ENCODE measurements at places on chromosomes 16 and 17. TPM values are rescaled to one million over a fixed set of nuclear protein-coding genes. Genes with fewer than 3 reads are reported as not detected.

DNA sequence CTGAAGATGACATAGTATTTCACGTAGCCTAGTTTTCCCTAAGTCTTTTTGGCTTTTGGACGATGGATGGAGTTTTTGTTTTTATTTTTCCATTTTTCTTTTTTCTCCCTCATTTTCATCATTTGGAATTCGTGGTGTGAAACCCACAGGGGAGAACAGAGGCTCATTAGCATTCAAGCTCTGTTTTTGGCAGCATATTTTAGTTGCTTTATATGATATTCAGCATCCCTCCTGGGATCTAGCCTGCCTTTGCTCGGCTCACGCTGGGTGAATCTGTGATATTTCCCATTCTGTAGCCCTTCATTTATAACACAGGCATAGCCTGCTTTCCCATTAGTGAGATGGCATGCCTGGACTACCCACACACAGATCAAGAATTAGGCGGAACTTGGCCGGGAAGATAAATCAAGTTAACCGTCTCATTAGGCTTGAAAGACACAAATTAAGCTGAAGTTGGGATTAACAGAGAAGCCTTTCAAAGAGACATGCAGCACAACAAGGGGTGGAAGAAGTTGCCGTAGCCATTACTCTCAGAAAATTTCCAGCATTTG, 20.1 kb upstream of the CLEC19A start:
- no peak overlapping the region for H3K27ac ChIP-seq
- H3K4me1 ChIP-seq = no peaks in the 10 kb centered on the region
- H3K36me3 ChIP-seq = no peaks in the 10 kb centered on the region
- H3K27me3 ChIP-seq = no peaks in the 10 kb centered on the region

- no peaks in the 10 kb centered on the region for H3K4me1 ChIP-seq
- H3K27ac ChIP-seq = no peak overlapping the region
- H3K36me3 ChIP-seq = no peaks in the 10 kb centered on the region
- no peak overlapping the region for H3K4me3 ChIP-seq
Measured at GRCh38 chr16:3248596-3248995, 7.8 kb downstream of the MEFV start.

The UTS2R gene
- not detected for total RNA-seq

DNA sequence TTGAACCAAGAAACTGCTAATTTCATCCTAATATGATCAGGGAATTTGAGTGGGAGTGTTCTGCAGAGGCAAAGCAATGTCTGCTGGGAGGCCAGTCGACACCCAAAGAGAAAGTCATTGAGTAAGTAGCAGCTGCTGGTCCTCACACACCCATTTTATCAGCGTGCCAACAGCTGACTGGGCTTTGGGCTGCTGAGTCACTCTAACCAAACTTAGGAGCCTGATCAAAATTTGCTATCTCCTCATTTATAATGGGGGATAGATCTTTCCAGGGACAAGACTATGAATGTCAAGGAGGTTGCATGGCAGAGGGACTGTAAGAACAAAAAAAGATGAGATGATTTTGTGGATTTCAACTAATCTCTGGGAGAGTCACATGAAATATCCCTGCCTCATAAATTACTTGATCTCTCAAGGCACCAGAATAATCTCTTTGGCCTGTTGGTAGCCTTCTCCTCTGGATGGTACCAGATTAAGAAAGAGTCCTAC, 32.9 kb downstream of the CPSF4L start:
- no peak overlapping the region for H3K27ac ChIP-seq
- peaks cover 60% of the 10 kb centered on the region for H3K4me1 ChIP-seq
- H3K36me3 ChIP-seq = peaks cover 20% of the 10 kb centered on the region
- peak; percentile 31 for DNase-seq
- H3K27me3 ChIP-seq = no peaks in the 10 kb centered on the region

The SLC35G6 gene
- total RNA-seq = not detected

GRCh38 chr16:77874347-77874746, 86.0 kb downstream of the VAT1L start:
- H3K4me3 ChIP-seq = no peak overlapping the region
- no peaks in the 10 kb centered on the region for H3K4me1 ChIP-seq
- peaks cover 2% of the 10 kb centered on the region for H3K27me3 ChIP-seq
- no peak for DNase-seq
- no peak overlapping the region for H3K27ac ChIP-seq

The NPIPA8 gene
- total RNA-seq = not detected

- H3K27ac ChIP-seq = no peak overlapping the region
- H3K27me3 ChIP-seq = no peaks in the 10 kb centered on the region
- H3K4me3 ChIP-seq = no peak overlapping the region
- H3K36me3 ChIP-seq = no peaks in the 10 kb centered on the region
- no peak for DNase-seq
Measured at GRCh38 chr16:4523686-4524085, 14.9 kb downstream of the CDIP1 start.

Measured in activated naive CD4-positive, alpha-beta T cell treated with anti-CD3 and anti-CD28 coated beads for 36 hours (primary cell).